ENCODE measurements at places on chromosomes 11 and 22.

DNA sequence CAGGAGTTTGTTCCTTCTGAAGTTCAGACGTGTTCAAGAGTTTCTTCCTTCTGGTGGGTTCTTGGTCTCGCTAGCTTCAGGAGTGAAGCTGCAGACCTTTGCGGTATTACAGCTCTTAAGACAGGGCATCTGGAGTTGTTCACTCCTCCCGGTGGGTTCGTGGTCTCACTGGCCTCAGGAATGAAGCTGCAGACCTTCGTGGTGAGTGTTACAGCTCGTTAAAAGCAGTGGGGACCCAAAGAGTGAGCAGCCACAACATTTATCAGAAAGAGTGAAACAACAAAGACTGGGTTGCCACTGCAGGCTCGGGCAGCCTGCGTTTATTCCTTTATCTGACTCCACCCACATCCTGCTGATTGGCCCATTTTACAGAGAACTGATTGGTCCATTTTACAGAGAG is 373.1 kb downstream of the ETS1 start:
- no peak for DNase-seq

GRCh38 chr22:36493690-36494110 is 12.3 kb upstream of the TXN2 start:
- no peak for DNase-seq

DNA sequence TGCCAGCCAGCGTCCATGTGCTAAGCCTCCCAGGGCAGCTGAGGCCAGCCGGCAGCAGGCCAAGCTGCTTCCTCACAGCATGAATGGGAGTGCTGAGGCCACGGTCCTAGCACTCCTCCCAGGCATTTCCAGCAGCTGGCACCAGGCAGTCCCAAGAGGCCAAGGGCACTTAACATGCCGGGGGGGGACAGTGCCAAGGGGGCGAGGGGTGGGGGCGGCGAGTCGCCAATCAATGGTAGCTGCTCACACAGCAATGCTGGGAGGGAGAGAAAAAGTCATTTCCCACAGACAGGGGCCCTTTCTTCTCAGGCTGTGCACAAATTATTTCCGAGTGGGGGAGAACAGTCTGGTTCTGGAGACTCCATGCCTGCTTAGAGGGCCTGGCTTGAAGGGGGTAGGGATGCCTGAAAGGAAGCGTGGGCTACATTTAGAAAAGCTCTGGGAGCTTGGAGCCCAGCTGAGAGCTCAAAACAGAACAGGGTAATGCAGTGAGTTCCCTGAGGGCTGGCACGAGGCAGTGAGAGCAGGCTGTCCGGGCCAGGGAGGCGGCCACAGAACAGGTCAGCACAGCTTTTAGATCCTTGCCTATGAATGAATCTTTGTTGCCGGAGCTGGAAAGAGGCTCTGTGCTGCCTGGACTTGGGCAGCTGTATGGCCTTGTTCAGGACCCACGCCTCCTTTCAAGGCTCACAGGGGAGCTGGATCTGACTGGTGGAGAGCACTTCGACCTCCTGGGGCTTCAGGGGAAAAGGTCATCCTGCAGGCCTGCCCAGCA is 14.4 kb upstream of the TBC1D10A start:
- DNase-seq = no peak

GRCh38 chr11:134050541-134051383 is 18.1 kb upstream of the JAM3 start:
- no peak for DNase-seq

- DNase-seq = no peak
Measured at GRCh38 chr11:116062129-116062489, 557.9 kb upstream of the CADM1 start.

- DNase-seq = no peak
Measured at GRCh38 chr11:12430954-12431595, 53.7 kb downstream of the PARVA start.

Measured in epithelial cell of proximal tubule (primary cell).